ENCODE measurements at places on chromosomes 16 and 17.

DNA sequence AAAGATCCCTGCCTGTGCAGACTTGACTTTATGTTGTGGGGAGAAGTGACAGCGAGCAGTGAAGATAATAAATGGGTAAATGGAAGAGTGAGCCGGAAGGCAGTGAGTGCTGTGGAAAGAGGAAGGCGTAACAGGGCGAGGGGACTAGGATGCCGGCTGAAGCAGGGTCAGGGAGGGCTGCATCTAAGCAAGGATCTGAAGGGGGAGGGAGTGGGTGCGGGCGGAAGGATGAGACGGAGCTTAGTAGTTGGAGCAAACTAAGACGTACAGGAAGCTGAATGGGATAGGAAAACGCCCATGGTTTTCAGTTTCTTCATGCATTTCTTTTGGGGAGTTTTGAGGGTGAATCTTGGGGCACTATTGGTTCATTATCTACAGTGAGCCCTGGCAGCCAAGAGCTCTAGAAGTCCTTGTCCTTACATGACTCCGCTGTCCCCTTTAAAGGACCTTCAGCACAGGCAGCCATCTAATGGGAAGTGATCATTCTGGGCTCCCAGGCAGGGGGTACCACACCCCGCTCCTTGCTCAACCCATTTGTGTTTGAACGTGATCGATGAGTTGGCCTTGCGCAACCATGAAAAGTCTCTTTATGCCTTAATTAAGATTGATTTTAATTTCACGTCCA, 10.4 kb upstream of the NAT9 start:
- no peak for DNase-seq

DNA sequence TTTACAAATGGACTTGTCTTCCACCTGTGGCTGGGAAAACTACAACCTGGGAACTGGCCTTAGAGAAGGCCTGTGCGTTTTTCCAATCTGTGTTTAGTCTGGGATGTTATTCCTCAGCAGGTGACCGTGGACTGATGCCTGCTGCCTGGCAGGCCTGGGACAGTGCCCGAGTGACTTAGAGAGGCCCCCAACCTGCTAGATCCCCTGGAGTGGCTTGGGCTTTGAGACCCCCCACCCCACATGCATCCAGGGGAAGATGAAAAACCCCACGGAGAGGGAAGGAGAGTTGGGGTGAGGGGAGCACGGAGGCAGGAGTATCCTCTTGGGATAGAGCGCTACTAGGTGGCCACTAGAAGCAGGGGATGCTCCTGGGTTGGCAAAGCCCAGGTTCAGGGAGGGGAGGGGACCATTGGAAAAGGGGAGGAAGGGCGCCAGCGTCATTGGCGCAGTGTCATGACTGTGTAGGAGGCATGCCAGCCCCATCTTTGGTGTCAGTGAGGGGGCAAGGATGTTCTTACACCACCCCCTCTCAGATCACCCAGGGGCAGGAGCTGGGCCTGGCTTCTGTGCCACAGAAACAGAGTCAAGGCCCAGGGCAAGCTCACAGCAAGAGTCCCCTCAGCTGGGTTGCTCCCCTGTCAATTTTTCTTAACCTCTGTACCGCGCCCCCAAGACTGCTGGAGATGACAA, 54.1 kb downstream of the MEAK7 start:
- no peak for DNase-seq

GRCh38 chr17:60526726-60527125, 684 bp upstream of the APPBP2 start:
- DNase-seq = no peak

DNA sequence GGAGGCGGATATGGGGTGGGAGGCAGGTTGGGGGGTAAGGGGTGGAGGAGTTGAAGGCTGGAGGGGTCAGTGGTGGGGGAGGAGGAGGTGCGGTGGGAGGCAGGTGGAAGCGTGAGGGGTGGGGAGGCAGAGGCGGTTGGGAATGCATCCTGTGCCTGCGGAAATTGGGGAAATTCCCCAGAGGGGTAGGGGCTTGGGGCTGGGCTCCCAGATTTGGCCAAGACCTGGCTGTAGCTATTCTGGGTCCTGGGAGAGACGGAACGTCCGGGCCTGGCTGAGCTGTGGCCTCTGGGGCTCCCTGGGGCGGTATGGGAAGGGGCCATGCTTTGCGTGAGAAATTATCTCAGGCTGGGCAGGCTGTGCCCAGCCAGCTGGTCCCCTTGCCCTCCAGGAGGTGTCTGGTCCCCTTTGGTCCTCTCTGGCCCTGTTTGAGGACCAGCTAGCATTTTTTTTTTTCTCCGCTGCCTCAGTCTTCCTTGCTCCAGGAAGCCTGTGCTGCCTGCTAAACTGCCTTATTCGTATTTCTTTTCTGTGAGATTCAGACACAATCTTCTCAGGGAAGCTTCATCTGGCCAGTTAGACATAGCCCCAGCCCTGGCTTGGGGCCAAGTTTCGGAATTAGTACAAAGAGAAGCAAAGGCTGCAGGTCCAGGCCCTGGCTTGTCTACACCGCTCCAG, 7.3 kb upstream of the TRPV2 start:
- peak; percentile 52 for DNase-seq

DNA sequence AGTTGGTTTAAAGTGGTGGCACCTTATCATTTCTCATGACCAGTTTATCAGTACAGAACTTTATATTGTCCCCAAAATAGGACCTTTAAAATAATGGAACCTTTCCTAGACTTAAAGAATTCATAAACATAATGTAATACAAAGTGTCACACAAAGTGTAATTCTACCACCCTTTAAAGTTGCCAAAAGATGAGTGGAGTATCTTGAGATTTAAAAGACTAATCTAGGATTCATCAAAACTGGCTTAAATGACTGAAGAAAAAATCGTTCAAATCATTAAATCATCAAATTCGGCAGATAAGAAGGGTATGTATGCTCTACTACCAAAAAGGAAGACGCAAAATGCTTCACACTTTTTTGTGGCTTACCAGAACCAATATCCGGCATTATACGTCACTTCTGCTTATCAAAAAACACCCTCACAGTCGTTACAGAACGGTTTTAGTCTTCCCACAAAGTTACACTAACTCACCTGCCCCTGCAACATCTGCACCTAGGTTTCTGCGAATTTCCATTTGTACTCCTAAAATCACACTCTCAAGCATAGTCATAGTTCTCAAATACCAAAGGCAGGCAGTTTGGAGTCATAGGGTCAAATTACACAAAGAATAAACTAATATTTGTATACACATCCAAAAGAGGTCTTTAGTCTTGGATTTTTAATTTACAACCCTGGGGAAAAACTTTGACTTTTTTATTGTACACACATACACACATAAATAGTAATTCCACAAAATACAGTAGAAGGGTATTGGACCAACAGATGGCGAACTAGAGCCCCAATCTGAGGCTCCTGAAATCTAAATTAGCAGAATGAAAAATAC, 1.4 kb upstream of the KANSL1 start:
- no peak for DNase-seq

- DNase-seq = no peak
Measured at GRCh38 chr17:60297760-60298401, 94.1 kb downstream of the USP32 start.

DNA sequence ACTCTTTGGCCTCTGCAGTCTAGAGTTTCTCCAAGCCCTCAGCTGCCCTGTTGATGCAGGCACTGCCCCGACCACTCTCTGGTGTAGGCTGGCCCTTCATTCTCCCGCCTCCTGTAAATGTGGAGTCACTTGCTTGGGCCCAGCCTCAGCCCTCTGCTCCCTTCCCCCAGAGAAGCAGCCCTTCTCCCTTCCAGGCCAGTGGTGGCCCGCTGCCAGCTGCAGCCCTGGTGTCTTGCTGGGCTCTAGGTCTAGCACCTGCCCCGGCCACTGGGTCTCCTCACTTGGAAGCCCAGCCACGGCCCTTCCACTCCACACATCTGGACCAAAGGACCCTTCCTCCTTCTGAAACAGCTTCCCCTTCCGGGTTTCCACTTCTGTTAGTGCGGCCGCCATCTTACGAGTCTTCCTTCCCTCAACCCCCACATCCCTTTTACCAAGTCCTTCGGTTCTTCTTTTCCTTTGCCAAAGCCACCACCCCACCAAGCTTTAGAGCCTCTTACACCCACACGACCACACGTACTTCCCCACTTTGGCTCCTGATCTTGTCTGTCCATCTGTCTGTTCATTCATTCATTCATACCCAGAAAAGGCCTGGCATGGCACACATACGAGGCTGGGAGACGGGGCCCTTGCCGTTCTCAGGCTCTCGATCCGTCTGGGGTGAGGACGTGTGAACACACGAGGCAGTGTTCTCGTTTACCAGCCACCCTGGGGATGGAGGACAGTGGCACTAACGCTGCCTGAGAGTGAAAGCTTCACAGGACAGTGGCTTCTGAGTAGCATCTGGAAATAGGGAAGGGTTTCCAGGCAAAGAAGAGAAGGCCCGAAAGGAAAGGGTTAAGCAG, 68.0 kb downstream of the ABR start:
- DNase-seq = no peak

Data from foreskin melanocyte (primary cell).